Stimulated activated CD4-positive, alpha-beta T cell treated with anti-CD3 and anti-CD28 coated beads, Interleukin-1b, Interleukin-23, amount 100 ng/mL, for 1 hour (primary cell): ENCODE measurements at places on chromosomes 6 and 20.

DNA sequence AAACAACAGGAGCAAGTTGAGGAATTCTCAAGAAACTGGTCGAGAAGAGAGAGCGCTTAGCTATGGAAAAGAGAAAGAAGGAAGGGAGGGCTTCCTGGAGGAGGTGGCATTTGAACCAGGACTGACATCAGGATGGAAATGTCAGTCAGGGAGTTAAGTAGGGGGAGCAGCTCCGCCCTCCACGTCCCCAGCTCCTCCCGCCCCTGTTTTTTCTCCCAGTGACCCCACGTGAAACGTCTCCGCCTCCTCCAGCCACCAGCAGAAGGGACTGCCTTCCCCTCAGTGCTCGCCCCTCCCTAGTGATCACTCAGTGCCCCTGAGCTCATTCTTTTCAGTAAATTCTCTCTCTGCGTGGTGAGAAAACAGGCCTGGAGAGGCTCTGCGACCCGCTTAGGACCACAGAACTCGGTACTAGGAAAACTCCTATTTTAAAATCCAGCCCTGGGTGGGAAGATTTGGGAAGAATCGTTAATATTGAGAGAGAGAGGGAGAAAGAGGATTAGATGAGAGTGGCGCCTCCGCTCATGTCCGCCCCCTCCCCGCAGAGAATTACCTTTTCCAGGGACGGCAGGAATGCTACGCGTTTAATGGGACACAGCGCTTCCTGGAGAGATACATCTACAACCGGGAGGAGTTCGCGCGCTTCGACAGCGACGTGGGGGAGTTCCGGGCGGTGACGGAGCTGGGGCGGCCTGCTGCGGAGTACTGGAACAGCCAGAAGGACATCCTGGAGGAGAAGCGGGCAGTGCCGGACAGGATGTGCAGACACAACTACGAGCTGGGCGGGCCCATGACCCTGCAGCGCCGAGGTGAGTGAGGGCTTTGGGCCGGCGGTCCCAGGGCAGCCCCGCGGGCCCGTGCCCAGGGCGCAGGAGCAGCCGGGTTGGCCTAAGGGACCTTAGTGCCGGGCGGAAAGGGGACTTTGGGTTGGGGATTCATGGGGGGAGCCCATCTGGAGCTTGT, 4.6 kb downstream of the HLA-DPB1 start:
- DNase-seq: no peak

- DNase-seq: no peak
These were observed 34.5 kb upstream of the FERMT1 start for GRCh38 chr20:6157345-6157744.

- no peak for DNase-seq
These were observed 59.9 kb downstream of the JAG1 start for GRCh38 chr20:10613911-10614310.

DNA sequence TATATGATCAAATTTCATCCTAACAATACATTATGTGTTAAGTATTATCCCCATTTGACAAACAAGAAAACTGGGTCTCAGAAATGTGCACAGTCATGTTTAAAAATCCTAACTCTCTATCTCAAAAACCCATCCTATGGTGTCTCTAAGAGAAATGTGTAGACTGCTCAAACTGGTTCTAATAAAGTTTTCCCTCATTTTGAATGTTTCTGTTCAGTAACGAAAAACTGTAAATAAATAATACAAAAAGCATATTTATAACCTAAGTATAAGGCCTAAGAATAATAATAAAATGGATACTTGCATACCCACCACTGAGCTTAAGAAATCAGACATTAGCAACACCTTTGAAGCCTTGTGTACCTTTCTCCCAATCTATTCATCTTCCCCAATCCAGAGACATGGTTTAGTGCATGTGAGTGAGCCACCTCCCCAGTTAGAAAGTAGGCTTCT, 39.0 kb downstream of the TNFAIP3 start:
- no peak for DNase-seq

- no peak for DNase-seq
These were observed 803 bp upstream of the SRXN1 start for GRCh38 chr20:653590-654416.

GRCh38 chr6:2508071-2508470, 242.7 kb downstream of the MYLK4 start:
- no peak for DNase-seq

GRCh38 chr6:5214570-5215052, 46.1 kb downstream of the LYRM4 start:
- no peak for DNase-seq
